COR-L47 (cell line): ENCODE measurements at places on chromosomes 6 and 20.

GRCh38 chr6:112739766-112740165 lies 392.6 kb downstream of the RFPL4B start:
- no peak for DNase-seq

GRCh38 chr6:100565439-100566104 lies 100.9 kb upstream of the SIM1 start:
- DNase-seq, result no peak

- DNase-seq, result no peak
Measured at GRCh38 chr20:37954626-37955025, 51.7 kb downstream of the VSTM2L start.

DNA sequence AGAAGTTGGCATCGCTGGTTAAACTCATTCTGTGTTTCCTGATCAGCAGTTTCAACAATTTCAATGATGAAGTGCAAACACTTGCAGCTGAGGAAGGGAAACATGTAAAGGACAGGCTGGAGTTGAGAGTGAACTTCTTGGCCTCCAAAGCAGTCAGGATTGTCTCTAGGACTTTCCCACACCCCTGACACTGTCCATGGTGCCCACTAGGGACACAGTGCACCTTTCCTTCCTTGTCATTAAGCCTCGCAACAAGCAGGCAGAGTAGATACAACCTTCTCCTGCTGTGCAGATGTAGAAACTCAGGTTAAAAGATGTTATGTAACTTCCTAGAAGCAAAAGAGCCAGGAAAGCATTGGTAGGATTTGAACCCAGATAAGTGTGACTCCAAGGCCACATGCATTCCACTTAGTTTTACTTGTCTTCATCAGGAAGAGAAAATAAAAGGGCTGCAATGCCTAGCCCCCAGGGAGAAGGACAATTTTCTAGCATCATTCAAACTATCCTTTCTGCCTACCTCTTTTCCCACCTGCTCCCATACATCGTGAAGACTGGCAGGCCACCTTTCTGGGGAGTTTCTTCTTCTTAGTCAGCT lies 39.2 kb upstream of the IL17A start:
- DNase-seq, result no peak

- no peak for DNase-seq
Measured at GRCh38 chr6:143647732-143648131, 30.0 kb upstream of the PHACTR2 start.

DNA sequence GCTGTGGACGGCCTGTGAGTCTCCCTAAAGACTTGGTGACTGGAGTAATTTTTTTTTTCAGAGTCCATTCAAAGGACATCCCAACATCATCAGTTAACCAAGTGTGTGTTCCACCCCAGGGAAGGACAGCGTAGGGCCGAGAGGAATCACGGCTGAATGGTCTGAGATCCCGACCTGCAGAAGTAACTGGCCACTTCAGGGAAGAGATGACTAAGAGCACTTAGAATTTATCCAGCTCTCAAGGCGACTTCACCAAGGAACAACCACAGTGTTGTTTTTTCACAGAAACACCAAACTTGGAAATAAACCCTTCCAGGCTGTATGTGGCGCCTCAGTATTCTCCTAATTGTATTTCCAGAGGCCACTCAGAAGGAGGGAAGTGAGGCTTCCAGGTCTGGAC lies 231.6 kb downstream of the FNDC1 start:
- DNase-seq, result no peak

- DNase-seq, result peak; percentile 70
Measured at GRCh38 chr6:30828027-30828962, 56.0 kb upstream of the DDR1 start.

GRCh38 chr6:12289365-12289919 lies 719 bp upstream of the EDN1 start:
- no peak for DNase-seq

DNA sequence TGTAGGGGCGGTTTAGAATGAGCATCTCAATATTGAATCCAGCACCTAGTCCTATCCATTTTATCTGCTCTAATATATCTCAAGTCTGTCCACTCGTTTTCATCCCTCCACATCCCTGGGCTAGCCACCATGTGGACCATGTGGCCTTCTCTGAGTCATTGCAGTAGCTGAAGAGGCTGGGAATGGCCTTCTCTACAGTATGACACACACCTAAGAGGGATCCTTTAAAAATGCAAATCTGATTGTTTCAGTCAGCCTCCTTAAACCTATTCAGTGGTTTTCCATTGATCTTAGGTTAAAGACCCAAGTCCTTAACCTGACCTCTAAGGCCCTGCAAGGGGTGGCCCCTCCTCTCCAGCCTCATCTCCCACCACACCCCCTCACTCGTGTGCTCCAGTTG lies 9.4 kb downstream of the RING1 start:
- no peak for DNase-seq

GRCh38 chr6:46440641-46441040 lies 50.6 kb downstream of the RCAN2 start:
- DNase-seq, result no peak

GRCh38 chr20:51236421-51236820 lies 213.5 kb upstream of the KCNG1 start:
- DNase-seq, result no peak

DNA sequence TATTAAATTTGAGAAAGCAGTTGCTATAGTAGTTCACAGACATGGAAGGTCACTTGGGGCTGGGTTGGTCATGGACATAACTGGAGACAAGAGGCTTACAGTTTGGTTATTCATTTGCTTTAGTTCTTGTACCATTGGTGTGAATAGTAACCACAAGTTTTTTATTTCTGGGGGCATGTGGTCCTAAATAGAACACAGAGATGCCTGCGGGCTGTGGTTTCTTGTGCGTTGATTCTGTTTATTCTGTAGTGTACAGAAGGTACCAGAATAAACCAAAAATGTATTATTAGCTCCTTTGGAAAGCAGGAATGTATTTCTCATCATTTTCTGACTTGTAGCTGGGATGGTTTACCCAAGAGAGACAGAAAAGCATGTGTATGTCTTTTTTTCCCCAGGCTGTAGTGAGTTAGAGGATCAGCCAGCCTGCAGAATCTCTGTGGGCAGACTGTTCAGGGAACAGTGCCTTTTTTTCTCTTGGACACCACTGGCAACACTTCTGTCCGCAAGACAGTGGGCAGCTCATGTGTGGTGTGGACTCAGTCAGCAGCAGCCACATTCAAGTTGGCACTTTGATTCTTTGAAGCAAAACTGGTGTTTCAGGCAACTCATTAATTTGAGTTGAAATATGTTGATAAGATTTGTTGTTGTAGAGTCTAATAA lies 122.1 kb downstream of the LRRC1 start:
- DNase-seq, result no peak
